ENCODE measurements at places on chromosomes 4 and X.

GRCh38 chr4:103892586-103892985 is 172.8 kb upstream of the TACR3 start:
- no peak for DNase-seq

DNA sequence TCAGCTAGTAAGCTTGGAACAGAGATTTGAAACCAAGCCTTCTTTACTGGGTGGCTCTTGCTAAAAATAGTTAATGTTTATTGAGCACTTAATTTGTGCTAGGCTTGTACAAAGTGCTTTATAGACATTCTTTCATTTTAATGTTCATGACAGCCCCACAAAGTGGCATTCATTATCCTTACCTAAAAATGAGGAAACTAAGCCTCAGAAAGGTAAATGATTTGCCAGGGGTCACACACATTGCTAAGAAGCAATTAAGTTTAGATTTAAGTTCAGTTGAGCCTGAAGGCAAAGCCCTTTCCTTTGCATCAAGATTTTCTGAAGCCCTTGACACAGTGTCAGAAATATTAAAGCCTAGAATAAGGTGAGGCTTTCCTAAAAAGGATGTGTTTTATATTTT is 327.5 kb upstream of the FGF13 start:
- no peak for DNase-seq

DNA sequence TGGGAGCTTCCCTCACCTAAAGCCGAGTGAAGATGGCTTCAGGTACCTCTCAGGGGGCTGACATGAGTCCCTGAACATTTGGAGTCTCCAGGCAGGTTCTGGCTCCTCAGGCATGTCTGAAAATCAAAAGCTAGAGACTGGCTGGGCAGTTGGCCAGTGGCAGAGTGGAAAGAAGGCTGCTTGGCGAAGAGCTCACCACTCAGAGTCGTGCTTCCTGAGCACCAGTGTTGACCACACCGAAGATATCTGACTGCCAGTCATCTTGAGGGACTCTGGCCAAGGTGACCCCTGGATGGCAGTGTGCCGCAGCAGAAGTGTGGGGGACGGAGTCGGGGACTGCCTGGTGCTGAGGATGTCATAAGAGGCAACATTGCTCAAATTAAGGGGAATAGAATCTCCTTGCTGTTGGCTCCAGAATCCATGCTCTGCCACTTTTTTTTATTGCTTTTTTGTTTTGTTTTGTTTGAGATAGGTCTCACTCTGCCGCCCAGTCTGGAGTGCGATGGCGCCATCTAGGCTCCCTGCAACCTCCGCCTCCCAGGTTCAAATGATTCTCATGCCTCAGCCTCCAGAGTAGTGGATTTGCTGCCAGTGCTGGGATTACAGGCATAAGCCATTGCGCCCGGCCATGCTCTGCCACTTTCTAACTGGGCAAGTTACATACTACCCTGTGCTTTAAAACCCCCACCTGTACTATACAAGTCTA is 172.5 kb upstream of the GATB start:
- no peak for DNase-seq

DNA sequence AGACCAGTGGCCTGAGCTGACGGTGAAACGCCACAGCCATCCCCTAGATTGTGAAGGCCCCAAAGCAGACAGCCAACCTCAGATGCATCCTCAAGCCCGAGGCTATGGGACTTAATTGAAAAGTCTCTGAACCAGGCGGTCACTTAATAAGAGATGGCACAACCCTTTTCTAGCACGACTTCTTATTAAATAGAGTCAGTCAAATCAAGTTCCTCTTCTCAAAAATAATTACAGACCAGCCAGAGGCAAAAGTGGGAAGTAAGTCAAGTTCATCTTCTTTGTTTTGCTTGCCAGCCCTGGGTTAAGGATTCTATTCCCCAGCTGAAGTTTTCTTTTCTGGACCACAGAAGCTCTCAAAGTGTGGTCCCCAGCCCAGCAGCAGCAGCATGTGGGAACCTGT is 9.7 kb upstream of the SH3KBP1 start:
- no peak for DNase-seq

DNA sequence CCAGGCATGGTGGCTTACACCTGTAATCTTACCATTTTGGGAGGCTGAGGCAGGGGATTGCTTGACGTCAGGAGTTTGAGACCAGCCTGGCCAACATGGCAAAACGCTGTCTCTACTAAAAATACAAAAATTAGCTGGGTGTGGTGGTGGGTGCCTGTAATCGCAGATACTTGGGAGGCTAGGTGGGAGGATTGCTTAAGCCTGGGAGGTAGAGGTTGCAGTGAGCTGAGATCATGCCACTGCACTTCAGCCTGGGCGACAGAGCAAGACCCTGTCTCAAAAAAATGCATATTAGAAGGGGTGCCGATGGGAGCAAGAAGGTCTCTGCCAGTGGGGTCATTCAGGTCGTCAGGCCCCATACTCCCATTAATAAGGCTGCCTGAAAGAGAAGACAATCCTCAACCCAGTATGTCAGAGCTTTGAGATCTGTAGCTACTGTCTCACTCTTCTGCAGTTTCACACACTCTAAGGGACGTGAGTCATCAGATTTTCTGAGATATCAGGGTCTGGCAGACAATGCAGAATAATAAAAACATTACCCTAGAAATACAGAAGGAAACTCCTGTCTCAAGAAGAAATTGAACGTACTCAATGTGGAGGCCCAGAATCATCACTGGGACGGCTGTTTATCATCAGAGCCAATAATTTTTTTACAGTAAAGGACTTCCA is 176.7 kb upstream of the FAT1 start:
- no peak for DNase-seq

- DNase-seq: no peak
These were observed 9.3 kb upstream of the LIN54 start for GRCh38 chr4:83019794-83020494.

GRCh38 chr4:180363815-180364214 is 1879.4 kb upstream of the TENM3 start:
- no peak for DNase-seq

DNA sequence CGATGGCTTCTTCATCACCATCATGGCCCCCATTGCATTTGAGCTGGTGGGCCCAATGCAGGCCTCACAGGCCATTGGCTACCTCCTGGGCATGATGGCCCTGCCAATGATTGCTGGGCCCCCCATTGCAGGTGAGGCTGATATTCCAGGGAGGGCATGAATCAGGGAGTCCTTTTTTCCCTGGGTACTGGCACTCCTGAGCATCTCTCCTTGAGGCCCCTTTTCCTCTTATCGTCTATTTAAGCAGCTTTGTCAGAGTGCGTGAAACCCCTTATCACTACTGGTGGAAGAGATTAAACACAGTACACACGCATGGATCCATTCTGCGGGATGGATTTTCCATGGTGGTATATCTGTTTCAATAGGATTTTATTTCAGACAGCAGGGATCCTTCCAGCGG is 85.1 kb downstream of the RLIM start:
- DNase-seq: no peak

- no peak for DNase-seq
These were observed 212.4 kb upstream of the PACRGL start for GRCh38 chr4:20487852-20488251.

GRCh38 chr4:13891544-13891939 is 264.0 kb upstream of the BOD1L1 start:
- no peak for DNase-seq

GRCh38 chr4:108635070-108635655 is 14.8 kb downstream of the RPL34 start:
- no peak for DNase-seq

DNA sequence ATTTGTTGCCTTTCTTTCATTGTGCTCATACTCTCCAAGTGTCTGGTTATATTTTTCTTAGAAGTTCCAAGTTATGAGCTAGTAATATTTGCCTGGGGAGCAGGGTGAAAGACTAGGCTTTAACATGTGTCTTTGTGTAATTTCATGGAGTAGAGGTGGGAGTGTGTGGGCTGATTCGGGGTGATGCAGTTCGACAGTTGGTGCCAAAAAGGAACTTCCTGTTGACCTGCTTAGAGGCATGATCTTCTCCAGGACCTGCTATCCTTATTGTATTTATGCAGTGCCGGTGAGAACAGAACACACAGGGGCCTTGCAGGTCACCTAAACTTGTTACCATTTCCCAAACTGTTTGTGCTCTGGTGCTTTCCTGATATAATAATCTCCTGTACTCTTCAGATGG is 21.2 kb downstream of the USP53 start:
- DNase-seq: no peak

GRCh38 chrX:12225107-12225506 is 86.8 kb downstream of the FRMPD4 start:
- DNase-seq: no peak

DNA sequence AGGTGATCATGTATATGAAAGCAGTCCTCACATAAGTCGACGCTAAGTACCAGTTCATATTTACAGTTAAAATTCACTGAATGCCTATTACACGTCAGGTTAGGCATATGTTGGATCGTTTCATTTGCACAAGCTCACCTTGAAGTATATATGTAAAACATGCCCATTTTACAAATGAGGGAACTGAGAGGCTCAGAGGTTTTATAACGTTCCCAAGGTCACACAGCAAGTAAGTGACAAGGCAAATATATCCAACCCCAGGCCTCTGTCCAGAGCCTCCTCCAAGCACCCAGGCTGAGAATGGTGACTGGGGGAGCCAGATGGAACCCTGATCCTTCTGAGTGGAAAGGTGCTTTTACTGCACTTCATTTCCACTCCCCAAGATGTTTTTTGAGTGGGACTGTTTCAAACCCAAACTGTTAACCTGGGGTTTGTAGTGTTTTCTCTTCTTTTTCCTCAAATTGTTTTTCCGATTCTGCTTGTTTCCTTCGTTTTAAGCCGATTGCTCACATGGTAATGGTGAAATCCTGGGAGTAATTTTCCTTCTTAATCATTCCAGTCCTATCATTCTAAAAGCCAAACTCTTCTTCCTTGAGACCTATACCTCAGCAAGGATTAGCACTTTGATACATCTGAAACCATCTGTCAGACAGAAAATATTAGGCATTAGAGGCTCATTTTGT is 791 bp downstream of the SMIM20 start:
- no peak for DNase-seq

- DNase-seq: no peak
These were observed 202.2 kb upstream of the GPRIN3 start for GRCh38 chr4:89509708-89510281.

GRCh38 chr4:80198441-80198837 is 1.1 kb downstream of the PRDM8 start:
- DNase-seq: no peak

GRCh38 chr4:15035159-15035558 is 32.9 kb downstream of the CPEB2 start:
- DNase-seq: no peak

- no peak for DNase-seq
These were observed 141.7 kb downstream of the BRWD3 start for GRCh38 chrX:80667967-80668366.

GRCh38 chrX:47247206-47247998 is 14.6 kb downstream of the USP11 start:
- no peak for DNase-seq

- DNase-seq: no peak
These were observed 188.3 kb downstream of the RASL11B start for GRCh38 chr4:53050361-53050774.

GRCh38 chr4:72286185-72286584 is 254.4 kb downstream of the NPFFR2 start:
- no peak for DNase-seq

- no peak for DNase-seq
These were observed 273.6 kb downstream of the FBXO8 start for GRCh38 chr4:174009686-174010451.

DNA sequence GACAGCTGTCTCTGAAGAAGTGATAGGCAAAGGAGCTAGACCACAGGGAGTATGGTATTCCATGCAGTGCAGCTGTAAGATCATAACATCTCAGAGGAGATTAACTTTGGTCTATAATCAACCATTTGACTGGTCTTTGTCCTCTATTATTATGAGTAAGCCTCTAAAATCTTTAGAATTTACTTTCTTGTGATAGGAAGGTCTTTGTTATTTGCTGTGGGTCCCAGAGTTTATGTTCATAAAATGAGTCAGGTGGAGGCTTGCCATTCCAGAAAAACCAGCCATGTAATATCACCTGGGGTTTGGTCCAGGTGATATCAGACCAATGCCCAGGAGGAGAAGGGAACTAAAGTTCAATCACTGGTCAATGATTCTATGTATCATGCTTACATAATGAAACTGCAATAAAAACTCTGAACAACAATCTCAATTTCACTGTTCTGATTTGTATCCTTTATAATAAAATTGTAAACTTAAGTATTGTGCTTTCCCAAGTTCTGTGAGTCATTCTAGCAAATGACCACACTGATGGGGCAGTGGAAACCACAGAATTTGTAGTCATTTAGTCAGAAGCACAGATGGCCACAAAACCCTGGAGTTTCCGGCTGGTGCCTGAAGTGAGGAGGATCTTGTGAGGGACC is 239.6 kb upstream of the TRAM1L1 start:
- no peak for DNase-seq

DNA sequence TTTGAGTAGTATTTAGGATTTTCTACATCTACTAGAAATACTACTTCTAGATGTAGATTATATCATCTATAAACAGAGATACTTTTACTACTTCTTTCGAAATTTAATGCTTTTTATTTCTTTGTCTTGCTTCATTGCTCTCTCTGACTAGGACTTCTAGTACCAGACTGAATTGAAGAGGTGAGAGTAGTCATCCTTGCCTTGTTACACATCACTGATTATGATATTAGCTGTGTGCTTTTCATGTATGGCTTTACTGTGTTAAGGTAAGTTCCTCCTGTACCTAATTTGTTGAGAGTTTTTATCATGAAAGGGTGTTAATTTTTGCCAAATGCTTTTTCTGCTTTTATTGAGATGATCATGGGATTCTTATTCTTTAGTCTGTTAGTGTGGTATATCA is 19.6 kb upstream of the IL2 start:
- no peak for DNase-seq

DNA sequence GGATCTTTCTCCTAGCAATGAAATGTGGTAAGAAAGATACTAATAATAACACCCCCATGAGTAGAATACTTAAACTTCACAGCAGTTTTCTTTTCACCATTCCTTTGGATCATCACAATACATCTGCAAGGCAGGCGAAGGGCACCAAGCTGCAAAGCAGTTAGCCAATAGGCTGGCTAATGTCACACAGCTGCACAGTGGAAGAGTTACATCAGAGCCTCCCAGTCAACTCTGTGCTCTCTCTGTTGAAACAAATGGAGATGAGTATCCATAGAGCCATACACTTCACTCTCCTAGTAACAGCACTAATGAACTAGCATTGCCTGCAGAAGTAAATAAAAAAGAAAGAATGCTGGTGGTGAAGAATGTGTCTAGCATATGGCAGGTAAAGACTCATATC is 139.0 kb downstream of the ATG4A start:
- DNase-seq: no peak

- DNase-seq: no peak
These were observed 325.4 kb upstream of the MAGEB2 start for GRCh38 chrX:29890004-29890403.
